ENCODE measurements at places on chromosomes 16 and 17.

DNA sequence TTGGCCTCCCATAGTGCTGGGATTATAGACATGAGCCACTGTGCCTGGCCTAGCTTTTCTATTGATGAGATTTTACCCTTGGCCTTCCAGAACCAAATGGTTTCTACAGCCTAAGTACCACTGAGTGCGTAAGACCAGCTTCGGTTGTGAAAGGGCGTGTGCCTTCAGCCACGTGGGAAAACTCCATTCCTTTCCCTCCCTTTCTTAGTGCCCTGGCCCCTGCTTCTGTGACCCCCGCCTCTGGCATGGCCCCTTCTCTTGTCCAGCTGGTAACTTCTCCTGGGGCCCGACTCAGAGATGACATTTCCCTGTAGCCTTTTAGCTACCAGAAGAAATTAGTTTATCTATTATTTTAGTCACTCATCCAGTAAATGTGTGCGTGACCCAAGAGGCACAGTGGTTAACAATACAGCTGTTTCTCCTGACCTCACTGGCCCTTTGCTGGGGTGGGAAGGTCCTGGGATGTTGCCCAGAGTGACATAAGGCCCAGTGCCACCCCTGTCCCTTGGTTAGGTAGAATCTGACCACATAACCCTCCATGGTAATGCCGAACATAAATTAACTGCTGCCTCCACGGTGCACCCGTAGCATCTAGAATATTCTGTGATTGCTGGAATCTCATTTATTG is 97.3 kb downstream of the PLCG2 start:
- no peak for DNase-seq

DNA sequence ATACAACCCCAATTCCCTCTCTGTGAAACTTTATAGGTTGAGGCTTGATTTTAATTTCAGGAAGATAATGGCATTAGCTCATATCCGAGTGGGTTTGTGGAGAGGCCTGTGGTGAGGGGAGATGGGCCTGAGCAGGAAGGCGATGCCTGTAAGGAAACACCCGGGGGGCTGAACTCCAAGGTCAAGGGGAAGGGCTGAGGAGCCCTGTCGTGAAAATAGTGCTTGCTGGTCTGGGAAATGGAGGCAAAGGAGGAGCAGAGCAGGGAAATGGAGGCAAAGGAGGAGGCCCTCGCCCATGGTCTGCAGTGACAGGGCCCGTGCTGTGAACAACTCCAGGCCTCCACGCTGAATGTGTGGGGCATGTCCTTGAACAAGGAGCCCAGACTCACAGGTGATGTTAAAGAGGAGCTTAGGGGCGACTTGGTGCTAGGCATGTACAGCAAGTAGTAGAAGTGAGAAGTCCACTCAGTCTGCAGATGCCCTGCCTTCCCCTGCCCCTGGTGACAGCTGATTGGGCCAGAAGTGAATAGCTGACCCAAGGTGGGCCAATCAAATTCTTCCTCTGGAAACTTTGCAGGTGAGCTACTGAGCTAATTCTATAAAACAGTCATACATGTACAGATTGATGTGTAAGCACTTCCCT is 38.1 kb downstream of the MRPS23 start:
- DNase-seq = peak; percentile 5

- no peak for DNase-seq
Measured at GRCh38 chr16:88755745-88756443, 29.1 kb downstream of the PIEZO1 start.

DNA sequence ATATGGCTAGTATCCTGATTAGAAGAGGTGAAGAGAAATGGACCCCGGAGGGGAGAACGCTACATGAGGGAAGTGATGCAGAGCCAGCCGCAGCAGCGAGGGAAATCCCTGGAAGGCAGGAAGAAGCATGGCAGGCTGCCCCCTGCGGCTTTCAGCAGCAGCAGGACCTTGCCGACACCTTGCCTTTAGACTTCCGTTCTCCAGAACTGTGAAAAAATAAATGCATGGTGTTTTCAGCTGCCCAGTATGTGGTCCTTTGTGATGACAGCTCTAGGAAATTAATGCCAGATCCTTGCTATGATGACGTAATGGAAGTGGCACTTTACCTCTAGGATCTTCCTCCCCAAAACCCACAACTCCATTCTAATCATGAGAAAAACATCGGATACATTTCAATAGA is 9.7 kb upstream of the ZFP1 start:
- DNase-seq = no peak

DNA sequence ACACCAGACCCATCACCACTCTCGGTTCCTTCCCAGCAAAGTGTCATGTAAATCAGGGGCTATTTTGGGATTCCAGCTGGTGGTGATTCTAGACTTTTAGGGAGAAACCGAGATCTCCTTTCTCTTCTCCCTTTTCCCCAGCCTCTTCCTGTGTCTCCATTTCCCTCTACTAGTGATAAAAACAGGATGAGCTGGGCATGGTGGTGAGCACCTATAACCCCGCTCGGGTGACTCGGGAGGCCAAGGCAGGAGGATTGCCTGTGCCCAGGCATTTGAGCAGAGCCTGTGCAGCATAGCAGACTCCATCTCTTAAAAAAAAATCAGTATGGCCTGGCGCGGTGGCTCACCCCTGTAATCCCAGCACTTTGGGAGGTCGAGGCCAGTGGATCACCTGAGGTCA is 6.1 kb downstream of the TBX21 start:
- DNase-seq = no peak

DNA sequence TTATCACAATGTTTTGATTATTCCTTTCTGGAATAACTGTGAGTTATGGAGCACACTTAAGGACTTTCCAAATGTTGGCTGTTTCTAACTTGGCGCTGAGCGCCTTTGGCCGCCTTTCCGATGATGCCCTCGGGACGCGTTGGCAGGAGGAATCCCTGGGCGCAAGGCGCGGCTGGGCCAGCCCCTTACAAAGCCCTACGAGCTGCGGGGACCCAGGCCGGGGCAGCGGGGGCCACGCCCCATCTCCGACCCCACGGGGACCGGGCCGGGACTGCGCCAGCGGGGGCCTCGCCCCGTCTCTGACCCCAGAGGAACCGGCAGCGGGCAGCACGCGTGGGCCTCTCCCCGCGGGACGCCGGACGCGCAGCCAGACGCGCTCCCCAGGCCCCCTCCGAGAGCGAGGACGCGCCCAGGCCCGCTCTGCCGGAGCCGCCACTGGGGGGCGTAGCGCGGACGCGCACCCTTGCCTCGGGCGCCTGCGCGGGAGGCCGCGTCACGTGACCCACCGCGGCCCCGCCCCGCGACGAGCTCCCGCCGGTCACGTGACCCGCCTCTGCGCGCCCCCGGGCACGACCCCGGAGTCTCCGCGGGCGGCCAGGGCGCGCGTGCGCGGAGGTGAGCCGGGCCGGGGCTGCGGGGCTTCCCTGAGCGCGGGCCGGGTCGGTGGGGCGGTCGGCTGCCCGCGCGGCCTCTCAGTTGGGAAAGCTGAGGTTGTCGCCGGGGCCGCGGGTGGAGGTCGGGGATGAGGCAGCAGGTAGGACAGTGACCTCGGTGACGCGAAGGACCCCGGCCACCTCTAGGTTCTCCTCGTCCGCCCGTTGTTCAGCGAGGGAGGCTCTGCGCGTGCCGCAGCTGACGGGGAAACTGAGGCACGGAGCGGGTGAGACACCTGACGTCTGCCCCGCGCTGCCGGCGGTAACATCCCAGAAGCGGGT is at the start of gene GAA:
Gene GAA, plus strand, starts transcription at position 571 of the 935 bp plus-strand sequence. CDS start 3,006 bp downstream, outside the sequence.
- no peak for DNase-seq

DNA sequence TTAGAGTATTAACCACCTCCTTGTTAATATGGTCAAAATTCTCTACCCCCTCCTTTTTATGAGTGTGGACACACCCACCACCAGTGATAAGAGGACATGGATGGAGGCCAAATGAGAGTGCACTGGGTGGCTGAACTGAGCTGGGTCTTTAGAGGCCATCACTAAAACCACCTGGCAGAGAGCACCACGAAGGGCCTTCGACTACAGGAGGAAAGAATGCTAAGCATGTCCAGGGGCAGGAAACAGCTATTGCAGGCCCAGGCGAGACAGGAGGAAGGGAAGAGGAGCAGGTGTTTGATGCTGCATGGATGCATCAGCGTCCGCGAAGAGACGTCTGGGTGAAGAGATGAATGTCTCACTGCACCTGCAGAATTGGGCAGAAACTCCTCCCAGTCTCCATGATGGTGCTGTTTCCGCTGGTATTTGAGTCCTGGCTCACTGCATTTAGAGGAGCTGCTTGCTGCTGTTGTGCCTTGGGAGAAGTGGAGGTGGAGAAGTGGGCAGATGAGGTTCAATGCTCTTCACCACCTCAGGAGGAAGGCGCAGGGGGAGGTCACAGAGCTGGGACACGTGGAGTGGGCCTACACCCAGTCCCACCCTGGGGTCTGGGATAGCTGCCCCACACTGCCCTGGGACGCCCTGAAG is 33.2 kb downstream of the SPHK1 start:
- no peak for DNase-seq

DNA sequence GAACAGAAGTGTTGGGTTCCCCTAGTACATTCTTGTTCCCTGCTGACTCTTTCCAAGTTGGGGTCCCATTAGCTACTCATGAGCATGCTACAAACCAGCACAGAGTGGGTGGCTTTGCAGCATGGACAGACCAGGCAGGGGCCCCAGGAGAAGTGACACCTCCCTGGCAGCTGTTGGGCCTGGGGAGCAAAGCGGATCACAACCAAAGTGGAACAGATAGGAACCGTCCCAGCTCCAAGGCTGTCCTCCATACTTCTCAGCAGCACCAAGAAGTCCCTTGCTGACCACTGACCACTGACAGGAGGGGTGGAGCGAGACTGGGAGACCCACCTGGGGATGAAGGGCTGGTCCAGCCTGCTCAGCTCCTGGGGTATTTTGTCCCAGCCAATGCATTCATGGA is 12.4 kb upstream of the GFAP start:
- DNase-seq = no peak

DNA sequence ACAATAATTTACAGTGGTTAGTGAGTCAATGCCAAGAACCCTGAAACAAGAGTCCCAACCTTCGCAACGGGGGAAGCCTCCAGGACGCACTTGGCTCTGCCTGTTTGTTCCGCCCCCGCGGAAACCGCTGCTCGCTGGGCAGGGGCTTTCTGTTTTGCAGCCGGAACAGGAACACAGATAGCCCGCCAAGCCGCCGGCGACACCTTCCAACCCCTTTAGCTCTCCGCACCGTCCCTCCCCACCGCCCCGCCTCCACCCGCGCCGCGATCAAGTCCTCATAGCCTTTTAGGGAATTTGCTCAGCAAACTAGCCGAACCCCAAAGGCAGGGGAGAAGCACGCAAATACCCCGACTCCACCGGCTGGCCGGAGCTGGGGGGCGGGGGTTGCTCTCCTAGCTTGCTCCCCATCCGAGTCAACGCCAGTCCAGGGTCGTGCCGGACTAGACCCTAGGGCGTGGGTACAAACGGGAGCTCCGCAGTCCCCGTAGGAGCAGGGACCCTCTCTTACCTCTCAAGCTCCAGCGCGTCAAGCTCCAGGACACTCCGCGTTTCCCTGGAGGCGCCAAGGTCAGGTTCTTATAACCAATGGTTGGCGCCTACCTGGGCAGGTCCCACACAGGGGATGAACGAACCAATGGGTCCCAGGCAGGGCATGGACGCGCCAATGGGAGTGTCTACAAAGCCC is at the start of gene SLFN13:
Gene SLFN13, minus strand, starts transcription at position 553 of the 685 bp plus-strand sequence. CDS start 3,086 bp downstream, outside the sequence.
- no peak for DNase-seq

DNA sequence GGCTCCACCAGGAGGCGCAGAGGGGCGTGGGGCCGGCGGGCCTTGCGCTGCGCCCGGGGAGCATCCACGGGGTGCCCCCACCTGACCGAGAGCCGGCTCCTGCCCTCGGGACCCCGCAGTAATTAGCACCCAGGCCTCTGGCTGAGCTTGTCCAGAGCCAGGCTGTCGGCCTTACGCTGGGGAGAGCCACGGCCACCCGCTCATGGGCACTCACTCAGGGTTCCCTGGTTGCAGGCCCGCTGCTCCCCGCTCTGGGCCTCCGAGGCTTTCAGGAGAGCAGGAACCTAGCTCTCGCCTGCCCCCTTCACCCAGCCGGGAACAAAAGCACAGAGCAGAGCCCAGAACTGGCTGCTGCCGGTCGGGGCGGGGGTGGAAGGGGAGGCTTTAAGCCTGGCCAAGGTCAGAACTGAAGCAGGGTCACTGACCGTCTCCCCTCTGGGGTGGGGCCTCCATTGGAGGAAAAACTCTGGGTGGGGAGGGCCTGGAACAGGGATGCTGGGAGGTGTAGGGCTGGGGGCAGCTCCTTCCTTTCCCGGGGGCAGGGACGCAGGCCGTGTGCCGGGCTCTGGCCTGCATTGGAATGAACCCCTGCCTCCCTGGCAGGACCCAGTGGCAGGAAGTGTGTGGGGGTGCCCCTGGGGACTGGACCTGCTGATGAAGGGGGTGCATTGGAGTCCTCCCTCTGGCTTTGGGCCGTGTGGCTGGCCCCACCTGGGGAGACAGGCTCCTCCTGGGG is 12.3 kb downstream of the GLIS2 start:
- DNase-seq = no peak

- no peak for DNase-seq
Measured at GRCh38 chr16:90031931-90032673, 12.8 kb upstream of the DBNDD1 start.

DNA sequence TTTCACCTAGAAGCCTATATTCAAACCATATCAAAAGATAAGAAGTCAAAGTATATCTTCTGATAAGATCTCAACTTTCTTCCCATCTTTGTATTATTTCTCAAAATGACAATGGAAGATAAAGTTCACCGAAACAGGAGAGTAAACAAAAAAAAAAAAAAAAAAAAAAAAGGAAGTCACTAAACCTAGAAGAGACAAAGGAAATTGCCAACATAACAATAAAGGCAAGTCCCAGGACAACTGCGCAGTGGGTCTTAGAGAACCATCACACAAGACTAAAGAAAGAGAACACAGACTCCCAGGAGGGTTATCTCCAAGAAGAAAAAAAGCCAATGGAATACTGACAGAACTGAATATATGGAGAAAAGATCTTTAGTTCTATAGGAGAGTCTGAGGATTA is 65.7 kb downstream of the SMURF2 start:
- DNase-seq = no peak

GRCh38 chr17:5888811-5889210 is 181.4 kb upstream of the WSCD1 start:
- no peak for DNase-seq

DNA sequence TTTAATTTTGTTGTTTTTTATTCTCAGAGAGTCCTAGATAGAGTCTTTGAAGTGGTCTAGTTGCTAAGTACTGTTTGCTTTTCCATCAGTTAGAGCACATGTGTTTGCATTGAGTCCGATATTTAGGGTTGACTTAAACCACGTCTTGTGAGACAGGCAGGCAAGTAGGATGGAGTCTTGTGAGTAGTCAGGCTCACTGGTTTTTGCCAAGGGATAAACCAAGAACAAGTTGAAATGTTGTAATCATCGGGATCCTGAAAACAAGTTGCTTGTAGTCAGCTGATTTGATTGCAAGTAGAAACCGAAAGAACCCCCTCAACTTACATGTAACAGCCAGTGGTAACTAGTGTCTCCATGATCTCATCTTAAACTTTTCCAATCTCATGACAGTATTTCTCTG is 17.2 kb downstream of the ATP6V0A1 start:
- no peak for DNase-seq
